ENCODE measurements at places on chromosomes 3 and 15.

DNA sequence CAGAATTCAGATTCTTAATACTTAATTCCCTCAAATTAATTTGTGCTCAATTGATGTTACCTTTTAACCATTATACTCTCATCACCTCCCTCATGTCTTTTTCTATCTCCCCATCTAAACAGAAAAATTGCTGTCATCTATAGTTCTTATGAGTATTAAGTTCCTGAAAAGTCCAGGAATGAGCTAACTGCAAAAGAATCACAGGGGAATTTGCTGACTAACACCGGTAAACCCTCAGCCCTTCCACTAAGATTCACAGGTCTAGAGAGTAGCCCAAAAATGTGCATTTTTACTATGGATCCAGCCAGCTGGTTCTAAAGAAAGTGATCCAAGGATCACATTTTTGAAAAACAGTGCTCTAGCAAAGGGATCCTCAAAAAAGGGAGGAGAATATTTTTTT, 67.0 kb downstream of the SETD2 start:
- no peak for DNase-seq

DNA sequence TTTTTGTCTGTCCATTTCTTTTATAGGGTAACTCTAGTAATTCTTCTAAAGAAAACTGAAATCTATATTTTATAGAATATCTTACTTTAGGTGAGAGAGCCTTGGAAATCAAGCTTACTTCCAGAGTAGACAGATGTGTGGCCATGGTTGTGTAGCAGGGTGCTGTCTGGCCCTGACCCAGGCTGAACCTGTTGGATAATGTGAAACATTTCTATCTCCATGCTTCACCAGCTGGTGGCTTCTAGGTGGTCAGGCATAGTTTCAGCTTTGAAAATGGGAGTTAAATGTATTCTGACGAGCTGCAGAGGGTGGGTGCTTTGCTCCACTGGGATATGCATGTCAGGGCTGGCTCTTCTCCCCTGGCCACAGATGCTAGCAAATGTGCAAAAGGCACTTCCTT, 20.8 kb upstream of the NR2C2 start:
- DNase-seq = no peak

DNA sequence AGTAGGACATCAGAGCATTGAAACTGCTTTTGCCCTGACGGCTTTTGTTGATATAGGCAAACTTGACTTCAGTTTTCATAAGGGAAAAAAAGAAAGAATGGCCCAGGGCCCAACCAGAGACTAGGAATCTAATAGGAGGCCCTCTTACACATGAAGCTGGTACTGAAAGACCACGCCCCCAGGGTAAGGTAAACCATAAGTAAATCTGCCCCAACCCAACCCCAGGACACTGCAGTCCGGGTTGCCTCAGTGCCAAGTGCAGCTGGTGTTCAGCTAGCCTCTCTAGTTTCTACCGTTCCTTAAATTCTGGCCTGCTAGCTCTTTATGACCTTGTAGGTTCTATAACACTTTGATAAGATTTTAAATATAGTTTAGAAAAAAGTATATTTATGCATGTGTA, 136.7 kb downstream of the AQP9 start:
- DNase-seq = no peak

DNA sequence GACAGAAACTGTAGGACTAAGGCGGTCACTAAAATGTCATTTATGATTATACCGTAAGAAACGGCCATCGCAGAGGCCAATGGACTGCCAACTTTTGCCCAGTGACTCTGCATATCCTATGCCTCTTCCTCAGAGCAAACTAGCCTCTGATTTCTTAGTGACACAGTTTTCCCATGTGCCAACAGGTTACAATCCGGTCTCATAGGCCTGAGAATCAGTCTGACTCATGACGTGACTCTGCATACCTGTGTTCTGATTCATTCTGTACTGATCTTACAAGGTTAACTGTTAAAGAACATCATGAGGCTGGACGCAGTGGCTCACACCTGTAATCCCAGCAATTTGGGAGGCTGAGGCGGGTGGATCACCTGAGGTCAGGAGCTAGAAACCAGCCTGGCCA, 17.8 kb downstream of the RUBCN start:
- DNase-seq = no peak

GRCh38 chr15:52351206-52351908, 55.8 kb upstream of the MYO5C start:
- DNase-seq = no peak

- DNase-seq = no peak
Measured at GRCh38 chr3:168053115-168053514, 42.6 kb downstream of the GOLIM4 start.

GRCh38 chr3:10162185-10162584, 2.5 kb upstream of the IRAK2 start:
- no peak for DNase-seq

GRCh38 chr3:10213156-10213792, 35.0 kb upstream of the TATDN2 start:
- DNase-seq = no peak

DNA sequence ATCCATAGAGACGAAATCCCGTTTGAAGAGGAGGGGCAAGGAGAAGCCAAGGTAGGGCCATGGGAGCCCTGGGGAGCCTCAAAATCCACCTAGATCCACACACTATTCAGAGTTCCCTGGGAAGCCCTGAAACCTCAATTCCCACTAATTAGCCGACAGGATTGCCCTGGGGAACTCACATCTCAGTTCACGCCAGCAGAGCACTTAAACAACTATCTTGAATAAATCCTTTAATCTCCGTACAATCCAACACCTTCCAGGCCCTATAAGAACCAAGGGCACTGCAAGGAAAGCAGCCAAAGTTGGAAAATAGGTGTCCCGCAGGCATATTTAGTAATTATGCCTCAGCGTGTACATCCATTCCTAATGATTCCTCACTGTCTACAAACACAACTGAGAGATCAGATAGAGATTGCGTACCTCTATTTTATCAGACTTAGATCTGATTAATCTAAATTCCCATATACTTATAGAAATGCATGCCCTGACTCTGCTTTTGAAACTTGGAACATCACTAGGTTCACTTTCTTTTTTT, 25.6 kb upstream of the EIF4A2 start:
- DNase-seq = no peak

DNA sequence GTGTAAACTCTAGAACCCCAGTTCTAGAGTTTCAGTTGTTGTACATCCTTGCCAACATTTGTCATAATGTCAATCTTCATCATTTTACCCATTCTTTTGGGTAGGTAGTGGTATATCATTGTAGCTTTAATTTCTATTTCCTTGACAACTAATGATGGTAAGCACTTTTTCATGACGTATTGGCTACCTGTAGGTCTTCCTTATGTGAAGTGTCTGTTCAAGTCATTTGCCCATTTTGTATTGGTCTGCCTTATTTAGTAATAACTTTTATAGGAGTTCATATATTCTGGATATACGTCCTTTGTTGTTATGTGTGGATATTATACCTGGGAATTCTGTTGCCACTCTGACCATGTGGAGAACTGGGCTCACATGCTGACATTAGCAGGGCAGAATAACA, 73.8 kb upstream of the ACTC1 start:
- DNase-seq = no peak

DNA sequence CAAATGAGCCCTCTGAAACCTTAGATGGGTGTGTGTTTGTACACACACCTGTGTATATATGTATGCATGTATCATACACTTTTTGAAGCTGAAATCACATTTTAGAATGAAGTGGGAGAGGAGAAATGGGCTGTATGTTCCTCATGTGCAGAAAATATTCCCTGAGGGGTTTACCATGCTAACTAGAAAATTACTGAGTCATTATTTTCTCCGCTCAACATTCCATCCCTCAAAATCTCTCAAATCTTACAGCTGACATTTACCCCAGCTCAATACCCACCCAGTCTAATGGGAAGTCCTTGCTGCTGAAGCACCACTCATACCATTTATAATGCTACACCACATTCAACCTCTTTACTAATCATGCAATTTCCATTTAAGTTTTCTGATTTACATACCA, 138.6 kb downstream of the P2RY1 start:
- no peak for DNase-seq
